DMS53 (cell line): ENCODE measurements at places on chromosomes 6 and 20.

- no peak for DNase-seq
These were observed 366.1 kb downstream of the MAFB start for GRCh38 chr20:40322941-40323340.

DNA sequence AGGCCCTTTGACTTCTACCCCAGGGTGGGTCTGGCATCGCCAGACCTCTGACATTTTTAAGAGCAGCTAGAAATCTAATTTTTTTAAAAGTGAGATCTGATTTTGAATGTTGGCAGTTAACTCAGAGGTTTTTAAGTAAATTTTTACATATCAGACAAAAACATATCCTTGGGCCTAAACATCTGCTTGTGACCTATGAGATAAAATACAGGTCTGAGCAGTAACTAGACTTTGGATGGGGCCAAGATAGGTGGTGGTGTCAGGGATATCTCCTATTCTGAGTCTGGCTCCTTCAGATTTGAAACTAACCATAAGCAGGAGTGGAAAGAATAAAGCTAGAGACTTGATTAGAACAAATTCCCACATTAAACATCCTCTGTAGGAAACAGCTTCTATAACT, 17.6 kb downstream of the RALY start:
- DNase-seq = no peak

GRCh38 chr20:41499961-41500725, 118.0 kb downstream of the CHD6 start:
- DNase-seq = peak; percentile 90

DNA sequence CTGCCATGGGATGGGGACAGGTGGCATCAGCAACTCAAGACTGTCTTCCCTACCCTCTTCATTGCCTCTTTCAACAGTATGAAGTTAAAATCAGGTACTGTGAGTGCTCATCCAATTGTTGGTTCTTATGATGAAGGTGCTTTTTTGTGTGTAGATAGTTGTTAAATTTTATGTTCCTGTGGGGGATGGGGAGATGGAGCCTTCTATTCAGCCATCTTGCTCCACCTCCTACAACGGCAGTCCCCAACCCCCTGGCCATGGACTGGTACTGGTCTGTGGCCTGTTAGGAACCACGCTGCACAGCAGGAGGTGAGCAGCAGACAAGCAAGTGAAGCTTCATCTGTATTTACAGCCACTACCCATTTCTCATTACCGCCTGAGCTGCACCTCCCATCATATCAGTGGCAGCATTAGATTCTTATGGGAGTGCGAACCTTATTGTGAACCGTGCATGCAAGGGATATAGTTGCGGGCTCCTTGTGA, 47.8 kb upstream of the TOP1 start:
- no peak for DNase-seq

GRCh38 chr6:123966618-123967017, 163.0 kb downstream of the NKAIN2 start:
- DNase-seq = no peak

DNA sequence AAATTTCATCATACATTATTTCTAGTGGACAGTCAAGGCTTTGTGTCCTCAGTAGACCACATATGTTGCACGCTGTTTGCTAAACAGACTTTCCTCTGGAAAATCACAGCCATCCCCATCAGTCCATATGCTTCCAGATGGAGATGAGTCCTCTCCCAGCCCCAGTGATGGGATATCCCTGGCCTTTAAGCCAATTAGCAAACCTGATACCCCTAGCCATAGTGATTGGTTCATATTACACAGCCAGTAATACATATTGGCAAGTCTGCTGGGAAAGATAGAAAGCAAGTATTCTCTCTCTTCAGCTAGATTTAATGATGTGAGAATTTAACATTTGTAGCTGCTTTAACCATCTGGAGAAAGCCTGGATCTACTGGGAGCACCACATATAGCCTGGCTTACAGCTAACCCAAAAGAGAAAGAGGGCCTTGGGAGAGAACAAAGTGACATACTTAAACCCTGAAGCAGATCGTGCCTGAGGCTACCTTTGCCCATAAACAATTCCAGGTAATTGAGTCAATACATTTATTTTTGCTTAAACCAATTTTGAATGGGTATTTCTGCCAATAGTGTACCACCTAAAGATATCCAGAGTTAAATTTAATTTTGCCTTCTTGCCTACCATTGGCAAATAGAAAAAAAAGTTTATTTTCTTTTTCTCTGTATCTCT, 103.5 kb upstream of the HIVEP1 start:
- no peak for DNase-seq

GRCh38 chr6:49468042-49468441, 4.9 kb downstream of the CENPQ start:
- DNase-seq = no peak

- DNase-seq = peak; percentile 28
These were observed 1.2 kb upstream of the CD24 start for GRCh38 chr6:106975738-106976064.

- no peak for DNase-seq
These were observed 638 bp upstream of the MYL9 start for GRCh38 chr20:36540551-36541211.

- no peak for DNase-seq
These were observed 46.1 kb upstream of the ARFGEF2 start for GRCh38 chr20:48875233-48875913.

GRCh38 chr6:53540129-53540692, 4.7 kb downstream of the GCLC start:
- DNase-seq = no peak

- DNase-seq = no peak
These were observed 121.3 kb upstream of the NHSL1 start for GRCh38 chr6:138620630-138621029.

DNA sequence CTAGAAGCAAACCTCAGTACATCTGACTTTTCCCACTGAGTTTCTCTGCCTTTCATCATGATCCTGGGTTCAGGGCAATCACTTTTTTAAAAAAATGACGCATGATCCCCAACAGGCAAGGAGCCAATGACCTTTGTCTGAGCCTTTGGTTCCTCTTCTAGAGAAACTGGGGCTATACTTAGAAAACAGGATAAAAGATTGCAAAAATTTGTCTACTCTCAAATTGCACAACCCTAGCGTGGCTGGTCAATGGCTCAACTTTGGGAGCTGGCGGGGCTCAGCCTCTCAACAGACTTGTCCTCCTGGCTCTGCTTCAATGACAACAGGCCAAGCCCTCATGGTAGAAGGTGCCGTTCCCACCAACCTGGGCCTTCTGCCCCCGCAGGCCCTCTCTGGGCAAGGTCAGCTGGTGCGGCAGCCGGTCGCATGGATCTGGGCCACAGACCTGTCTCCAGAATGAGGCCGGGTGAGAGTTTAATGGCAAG, 48.7 kb downstream of the PDYN start:
- no peak for DNase-seq

GRCh38 chr20:45087097-45087790, 13.7 kb downstream of the KCNS1 start:
- no peak for DNase-seq

DNA sequence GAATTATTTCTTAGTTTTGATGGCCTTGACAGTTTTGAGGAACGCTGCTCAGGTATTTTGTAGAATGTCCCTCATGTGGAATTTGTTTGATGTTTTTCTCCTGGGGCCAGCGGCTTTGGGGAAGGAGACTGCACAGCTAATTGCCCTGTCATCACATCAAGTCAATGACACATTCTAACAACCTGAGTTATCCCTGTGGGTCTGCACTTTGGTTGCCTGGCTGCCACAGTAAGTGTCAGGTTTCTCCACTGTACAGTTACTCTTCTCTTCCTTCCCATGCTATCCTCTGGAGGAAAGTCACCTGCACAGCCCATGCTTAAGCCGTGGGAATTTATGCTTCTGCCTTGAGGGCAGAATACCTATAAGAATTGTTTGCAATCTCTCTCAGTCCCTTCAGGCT, 1.4 kb upstream of the TREML4 start:
- peak; percentile 57 for DNase-seq

GRCh38 chr20:51431321-51431720, 111.2 kb downstream of the NFATC2 start:
- no peak for DNase-seq

DNA sequence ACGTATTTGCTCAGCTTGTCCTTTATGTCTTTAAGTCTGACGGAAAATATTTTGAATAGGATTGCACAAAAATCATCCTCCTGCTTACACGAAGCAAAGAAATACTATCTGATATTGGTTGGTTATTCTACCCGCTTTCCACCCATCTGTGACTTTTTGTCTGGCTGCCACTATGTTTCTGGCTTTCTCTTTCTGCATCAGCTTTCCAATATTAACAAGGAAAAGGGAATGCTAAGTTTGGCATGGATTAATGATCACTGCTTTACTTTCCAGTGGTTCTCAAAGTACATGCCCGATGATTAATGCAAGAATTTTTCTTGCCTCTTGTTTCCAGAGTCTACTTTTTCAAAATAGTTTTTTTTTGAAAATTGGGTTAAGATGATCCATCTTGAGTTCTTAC, 57.0 kb downstream of the RNF144B start:
- no peak for DNase-seq

DNA sequence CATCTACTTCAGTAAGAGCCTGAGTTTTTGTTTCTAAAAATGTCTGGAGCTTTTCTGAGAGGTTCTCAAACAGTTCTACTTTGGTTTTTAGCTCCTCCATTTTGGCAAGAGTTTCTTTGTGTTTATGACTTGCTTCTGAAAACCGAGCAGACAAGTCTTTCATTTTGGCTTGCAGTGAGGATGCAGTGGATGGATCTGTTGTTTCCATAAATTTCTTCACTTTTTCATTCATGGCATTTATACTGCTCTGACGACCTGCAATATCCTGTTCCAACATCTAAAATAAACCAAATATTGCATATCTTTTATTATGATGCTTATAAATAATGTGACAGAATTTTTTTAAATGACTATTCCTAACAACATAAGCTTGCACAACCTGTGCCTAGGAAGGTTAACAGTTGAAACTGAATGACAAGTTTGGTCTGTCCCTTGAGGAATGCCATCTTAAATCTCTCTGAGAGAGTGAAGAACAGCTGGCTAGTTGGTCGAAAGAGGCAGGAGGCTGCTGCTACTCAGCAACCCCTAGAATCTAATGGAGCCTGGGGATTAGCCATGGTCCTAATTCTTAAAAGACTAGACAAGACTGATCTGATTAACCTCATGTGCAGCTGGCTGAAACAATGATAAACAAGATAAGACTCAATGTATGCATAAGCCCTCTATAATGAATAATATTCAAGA, 69.8 kb downstream of the DST start:
- DNase-seq = no peak

GRCh38 chr6:100322886-100323285, 141.8 kb downstream of the SIM1 start:
- no peak for DNase-seq

DNA sequence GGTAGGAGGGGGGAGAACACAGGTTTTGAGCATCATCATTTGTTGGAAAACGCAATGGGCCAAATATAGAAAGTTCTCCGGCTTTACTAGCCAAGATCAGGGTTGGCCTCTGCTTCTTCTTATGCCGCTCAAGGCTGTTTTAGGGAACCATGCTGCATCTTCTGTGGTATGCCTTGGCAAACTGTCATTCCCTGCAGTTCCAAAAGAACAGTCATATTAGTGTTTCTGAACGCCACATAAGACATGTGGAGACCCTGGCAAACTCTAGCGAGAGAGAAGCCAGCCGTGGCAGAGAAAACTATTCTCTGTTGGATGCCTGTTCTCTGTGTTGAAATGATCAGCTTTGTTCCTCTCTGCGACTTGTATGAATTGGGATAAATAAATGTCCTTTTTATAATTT, 10.8 kb downstream of the ACTR5 start:
- no peak for DNase-seq

GRCh38 chr20:42688576-42688975, 501.1 kb downstream of the PTPRT start:
- no peak for DNase-seq

GRCh38 chr6:73667798-73668197, 14.0 kb upstream of the SLC17A5 start:
- DNase-seq = no peak

DNA sequence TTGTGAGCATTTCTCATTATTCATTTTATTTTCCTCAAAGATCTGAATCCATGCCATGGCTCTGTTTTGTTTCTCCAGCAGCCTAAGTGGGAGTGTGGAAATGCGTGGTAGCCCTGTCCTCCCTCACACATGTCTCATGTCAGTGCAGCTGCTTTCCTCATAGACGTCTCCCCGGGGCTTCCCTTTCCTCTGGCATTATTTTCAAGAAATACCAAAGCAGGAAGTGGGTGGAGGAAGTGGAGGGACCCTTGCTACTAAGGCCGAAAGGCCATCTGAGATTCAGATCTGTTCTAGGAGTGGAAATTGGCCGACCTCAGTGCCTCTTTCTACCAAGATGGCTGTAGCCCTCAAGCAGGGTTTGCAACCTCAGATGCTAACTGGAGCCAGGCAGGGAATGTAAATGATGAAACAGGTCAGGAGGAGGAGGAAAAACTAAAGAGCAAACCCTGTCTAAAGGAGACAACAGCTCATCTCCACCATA, 420.9 kb upstream of the PLCB4 start:
- no peak for DNase-seq

DNA sequence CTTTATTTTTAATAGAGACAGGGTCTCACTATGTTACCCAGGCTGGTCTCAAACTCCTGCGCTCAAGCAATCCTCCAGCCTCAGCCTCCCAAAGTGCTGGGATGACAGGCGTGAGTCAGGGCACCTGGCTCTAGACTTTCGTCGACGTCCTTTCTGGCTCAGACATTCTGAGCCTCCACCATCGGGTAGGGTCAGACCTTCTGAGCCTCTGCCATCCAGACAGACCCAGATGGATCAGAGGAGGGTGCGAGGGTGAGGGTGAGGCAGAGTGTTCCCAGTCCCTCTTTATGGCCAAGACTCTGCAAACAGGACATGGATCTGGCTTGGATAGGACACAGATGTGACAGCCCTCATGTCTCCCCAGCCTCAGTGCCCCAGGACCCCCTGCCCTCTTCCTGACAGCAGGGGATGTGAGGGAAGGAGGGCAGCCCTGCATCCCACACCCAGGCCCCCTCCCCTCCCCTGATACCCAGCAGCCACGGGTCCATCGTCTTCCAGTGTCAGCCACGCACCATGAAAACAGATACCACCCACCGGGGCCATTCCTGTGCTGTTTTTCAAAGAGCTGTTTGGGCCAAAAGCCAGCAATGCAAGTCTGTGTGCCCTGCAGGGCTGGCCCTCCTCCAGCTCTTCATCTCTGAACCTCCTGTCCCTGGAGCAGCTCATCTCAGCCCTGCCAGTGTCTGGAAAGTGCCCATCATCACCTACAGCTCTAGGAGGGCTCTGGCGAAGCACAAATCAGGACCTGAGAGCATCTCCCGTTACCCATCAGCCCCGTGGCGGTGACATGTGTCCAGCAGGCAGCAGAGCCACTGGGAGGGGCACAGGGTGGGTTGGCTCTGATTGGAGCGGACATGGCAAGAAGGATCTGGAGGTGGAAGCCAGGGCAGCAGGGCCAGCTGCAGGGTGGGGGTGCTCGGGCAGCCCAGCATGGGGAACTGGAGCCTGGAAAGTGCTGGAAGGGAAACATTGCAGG, 208.4 kb downstream of the PREX1 start:
- DNase-seq = no peak

- DNase-seq = no peak
These were observed 120.8 kb upstream of the PTPN1 start for GRCh38 chr20:50389438-50389807.

GRCh38 chr6:41650120-41650519, 11.9 kb downstream of the MDFI start:
- DNase-seq = no peak
